A172 (cell line): ENCODE measurements at places on chromosomes 2 and 18.

GRCh38 chr2:222057347-222058073 is 241.3 kb downstream of the PAX3 start:
- peak; percentile 33 for DNase-seq

- DNase-seq, result no peak
Measured at GRCh38 chr18:13464432-13465123, 246.0 kb downstream of the LDLRAD4 start.

DNA sequence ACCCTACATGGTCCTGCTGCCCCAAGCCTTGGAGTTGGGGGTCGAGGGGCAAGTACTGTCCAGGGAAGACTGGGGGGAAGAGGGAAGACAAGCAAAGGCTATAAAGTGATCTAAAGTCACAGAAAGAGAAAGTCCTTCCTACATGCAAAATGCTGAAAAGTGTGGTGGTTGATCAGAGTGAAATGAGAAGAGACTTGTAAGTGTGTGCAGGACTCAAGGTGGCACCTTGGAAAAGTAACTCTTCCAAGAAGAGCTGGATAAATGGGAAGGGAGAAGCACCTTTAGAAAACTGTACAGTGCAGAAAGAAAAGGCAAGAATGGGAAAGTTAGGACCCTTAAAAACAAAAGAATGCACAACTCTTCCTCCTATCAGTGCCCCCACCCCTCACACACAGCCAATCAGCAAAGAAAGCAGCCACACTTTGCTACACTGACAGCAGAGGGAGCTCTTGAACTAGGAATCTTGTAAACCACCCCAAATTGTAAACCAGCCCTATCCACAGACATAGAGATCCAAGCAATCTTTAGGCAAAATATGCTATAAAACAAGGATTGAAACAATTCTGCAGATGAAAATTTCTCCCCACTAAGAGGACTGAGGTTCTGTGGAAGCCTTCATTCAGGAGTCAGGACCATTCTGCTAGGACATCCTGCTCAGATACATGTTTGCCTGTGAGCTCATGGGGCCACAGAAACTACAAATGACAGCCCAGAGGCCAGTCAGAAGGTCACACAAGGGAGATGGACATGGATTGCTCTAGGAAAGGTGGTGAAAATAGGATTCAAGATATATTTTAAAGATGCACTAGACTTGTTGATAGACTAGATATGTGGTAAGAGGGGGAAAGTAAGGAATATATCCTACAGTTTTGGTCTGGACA is 146.4 kb downstream of the FTCDNL1 start:
- peak; percentile 46 for DNase-seq

DNA sequence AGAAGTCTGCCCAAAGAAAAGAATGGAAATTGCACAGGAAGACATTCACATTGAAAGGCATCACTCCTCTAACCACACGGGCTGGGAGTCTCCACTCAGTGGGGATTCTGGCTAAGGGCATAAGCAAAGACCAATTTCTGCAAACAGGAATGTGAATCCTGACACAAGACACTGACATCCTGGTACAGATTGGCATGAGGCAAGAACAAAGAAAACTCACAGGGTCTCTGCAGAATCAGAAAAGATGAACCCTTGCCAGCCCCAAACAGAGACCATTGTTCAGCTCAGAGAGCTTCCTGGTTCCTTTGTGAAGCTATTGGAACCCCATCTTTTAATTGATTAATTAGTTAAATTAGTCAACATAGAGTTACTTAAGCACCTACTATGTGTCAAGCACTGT is 82.3 kb downstream of the UPP2 start:
- no peak for DNase-seq

GRCh38 chr2:175585496-175585895 is 404.0 kb upstream of the ATP5MC3 start:
- DNase-seq, result no peak

- DNase-seq, result no peak
Measured at GRCh38 chr2:239629926-239630617, 229.3 kb upstream of the HDAC4 start.
